ENCODE measurements at places on chromosomes 7 and 10.

DNA sequence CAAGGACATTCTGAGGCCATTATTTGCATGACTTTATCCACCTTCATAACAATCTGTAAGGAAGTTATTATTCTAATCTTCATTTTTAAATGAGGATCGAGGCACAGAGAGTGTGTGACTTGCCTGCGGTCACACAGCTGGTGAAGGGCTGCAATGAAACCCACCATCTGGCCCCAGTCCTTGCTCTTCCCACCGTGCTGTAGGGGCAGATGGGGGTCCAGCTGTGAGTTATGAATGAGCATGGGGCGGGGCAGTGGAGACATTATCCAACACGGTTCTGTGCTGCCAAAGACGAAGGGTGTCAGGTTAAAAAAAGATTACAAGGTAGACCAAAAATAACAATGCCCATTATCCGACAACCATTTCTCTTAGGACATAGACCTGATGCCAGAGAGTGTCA is 417.5 kb upstream of the MGMT start:
- no peak for DNase-seq

GRCh38 chr7:28026237-28026636 is 154.4 kb downstream of the JAZF1 start:
- no peak for DNase-seq

GRCh38 chr10:117429643-117430265 is 54.5 kb upstream of the PDZD8 start:
- DNase-seq: no peak

DNA sequence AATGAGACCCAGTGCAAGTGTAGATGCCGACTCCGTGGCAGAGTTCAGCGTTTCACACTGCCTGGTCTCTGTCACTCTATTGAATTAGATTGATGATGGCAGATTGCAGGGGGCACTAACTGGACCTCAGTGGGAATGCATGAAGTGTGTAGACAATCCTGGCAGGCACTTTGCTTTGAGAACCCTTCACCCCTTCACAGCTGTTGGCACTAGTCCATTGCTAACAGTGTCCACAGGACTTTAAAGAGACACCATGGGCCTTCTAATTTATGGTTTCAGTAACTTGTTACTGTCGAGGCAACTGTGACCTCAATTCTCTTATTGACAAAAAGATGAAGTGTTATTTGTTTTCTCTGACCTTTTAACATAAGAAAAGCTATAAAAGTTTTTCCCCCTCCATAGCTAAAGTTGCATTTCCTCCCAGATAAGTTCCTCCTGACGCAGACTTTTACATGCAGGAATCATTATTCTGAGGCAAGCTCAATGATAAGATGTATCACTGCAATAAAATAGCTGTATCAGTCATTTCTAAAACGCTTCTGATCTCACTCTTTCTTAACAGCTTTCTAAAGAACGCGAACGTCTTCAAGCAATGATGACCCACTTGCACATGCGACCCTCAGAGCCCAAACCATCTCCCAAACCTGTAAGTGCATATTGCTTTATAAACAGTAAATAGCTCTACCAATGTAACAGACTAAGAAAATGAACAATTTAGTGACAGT is 238.9 kb downstream of the FOXP2 start:
- DNase-seq: peak; percentile 34

DNA sequence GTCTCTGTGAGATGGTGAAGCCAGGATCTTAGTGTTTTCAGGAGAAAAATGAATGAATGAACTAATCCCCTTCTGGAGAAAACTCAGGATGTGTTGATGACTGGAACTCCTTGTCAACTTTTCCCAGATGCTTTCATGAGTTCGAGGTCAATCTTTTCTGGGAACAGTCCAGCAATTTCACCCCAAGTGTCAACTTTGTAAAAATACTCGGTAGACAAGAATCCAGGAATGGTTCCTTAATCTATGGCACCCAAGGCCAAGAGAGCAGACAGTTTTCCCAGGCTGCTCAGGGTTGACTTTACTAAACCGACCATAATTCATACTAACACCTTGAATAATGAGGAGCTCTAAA is 31.1 kb upstream of the LYZL1 start:
- no peak for DNase-seq

DNA sequence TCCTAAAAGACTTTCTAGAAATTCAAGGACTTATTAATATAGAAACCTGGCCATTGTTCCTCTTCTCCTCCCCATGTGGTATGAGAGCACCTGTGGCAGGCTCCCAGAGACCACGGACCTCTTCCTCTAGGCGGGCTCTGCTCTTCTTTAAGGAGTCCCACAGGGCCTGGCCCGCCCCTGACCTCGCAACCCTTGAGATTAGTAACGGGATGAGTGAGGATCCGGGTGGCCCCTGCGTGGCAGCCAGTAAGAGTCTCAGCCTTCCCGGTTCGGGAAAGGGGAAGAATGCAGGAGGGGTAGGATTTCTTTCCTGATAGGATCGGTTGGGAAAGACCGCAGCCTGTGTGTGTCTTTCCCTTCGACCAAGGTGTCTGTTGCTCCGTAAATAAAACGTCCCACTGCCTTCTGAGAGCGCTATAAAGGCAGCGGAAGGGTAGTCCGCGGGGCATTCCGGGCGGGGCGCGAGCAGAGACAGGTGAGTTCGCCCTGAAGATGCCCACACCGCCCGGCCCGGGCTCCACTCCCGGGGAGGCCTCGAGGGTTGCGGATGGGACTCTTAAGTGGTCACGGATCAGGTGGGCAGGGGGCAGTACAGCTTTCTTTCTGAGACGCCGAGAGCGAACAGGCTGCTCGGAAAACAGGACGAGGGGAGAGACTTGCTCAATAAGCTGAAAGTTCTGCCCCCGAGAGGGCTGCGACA is at the start of gene SLC26A4:
Gene SLC26A4 (plus strand): TSS at position 448 of the 700 bp plus-strand sequence. CDS start 814 bp downstream, outside the sequence.
- no peak for DNase-seq

GRCh38 chr7:79506481-79506880 is 53.0 kb upstream of the MAGI2 start:
- no peak for DNase-seq

DNA sequence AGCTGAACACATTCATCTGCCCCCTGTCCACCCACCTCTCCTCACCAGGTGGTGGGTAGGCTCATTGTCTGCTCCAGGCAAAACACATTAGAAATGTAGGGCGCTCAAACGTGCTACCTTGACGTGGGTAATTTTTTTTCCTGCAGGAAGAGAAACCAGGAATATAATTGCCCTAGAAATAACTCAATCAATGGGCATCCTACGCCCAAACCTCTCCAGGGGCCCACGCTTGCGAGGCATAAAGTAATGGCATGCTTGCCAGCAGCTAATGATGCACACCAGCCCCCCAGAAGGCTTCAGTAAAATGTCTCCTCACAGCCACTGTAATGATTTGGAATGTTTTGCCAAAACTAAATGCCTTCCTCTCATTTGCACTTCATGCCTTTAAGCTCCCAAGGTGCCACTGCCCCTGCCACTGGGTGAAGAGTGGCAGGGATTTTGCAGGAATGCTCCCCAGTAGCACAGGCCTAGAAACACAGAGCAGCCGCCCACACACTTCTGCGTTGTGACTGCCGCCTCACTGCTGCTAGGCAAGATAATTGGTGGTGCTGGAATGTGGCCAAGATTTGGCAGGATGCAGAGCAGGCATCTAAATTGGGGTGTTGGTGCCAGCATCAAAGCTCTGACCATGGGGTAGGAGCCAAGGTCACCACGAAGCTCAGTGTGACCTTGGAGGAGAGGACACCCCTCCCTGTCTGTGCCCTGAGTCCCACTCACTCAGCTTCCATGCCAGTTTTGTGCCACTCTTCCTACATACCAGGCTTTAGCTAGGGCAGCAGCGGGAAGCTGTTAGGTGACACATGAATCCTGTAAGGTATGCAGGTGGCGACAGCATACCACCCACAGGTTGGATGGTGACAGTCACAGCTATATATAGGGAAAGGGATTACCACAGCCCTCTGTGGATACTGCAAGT is 48.7 kb upstream of the PPP1R3C start:
- no peak for DNase-seq

GRCh38 chr7:100673942-100674410 is 436 bp downstream of the GNB2 start:
- no peak for DNase-seq

GRCh38 chr10:129426606-129427005 is 40.4 kb upstream of the MGMT start:
- DNase-seq: no peak

DNA sequence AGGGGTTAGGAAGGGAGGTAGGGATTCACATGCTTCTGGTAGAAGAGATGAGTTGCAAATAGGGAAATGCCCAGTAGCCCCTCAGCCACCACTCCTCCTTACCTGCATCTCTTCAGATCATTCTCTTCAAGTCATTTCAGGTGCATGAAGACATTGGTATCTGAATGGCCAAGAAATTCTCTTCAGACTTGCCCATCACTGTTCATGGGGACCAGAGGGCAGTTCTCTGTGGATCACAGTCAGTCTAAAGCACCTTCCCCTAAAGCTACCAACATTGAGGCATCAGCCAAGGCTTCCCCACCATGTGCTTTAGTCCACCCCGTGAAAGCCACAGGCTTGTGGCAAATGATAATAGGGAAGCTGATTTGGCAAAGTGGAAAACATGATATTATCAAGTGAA is 319.4 kb upstream of the ZNF32 start:
- no peak for DNase-seq

DNA sequence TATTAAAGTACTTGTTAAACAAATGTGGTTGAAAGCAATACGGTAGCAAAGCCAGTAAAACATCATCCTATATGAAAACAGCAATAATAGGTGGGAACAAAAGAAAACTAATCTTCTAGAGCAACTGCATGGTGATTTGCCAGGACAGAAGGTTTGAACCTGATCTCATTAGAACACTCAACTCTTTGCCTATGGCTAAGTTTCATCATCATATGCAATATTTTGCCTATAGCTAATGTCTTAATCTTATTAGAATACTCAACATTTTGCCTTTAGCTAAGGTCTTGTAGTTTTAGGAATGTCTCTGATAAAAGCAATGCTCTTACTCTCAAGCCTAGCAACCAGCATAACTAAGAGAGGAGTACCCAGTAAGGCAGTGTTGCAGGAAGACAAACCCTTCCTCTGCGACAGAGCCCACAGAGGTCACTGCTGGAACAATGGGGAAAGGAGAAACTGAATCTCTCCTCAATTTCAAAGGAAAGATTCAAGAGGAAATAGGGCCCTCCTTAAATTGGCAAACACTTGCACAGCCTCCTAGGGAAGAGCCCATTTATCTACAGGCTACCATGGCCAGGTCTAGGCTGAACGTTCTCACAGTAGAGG is 38.3 kb downstream of the CADPS2 start:
- no peak for DNase-seq

DNA sequence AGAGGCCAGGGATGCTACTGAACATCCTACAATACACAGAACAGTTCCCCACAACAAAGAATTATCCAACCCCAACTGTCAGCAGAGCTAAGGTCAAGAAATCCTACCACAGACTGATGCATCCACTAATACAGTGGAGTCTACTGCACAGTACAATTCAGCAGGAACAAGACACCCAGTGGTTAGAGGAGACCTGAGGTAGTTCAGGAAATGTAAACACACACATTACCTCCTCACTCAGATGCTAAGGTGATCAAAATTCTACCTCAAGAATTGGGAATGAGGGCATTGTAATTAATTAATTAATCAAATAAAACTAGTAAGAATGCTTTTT is 91.4 kb downstream of the ZFAND4 start:
- DNase-seq: no peak

DNA sequence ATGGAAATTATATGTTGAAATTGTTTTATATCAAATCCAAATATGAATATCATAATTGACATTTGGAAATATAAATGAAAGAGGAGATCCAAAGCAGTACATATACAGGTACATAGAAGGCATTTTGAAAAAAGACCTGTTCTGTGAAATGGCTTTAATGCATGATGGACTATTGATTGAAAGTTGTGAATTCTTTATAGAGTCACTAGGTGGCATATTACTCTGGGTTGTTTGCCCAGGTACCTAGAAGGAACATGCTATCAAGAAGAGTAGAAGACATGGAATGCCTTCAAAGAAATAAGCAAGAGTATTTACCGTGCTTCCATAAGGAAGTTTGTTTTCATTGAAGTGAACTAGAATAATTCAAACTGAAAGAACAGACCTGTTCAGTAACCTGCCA is 160.0 kb upstream of the ANK3 start:
- no peak for DNase-seq

- no peak for DNase-seq
Measured at GRCh38 chr7:156223935-156224832, 411.9 kb upstream of the SHH start.

GRCh38 chr7:91050677-91051076 is 213.6 kb upstream of the FZD1 start:
- no peak for DNase-seq

GRCh38 chr7:149783386-149784250 is 10.2 kb upstream of the ZNF467 start:
- no peak for DNase-seq

DNA sequence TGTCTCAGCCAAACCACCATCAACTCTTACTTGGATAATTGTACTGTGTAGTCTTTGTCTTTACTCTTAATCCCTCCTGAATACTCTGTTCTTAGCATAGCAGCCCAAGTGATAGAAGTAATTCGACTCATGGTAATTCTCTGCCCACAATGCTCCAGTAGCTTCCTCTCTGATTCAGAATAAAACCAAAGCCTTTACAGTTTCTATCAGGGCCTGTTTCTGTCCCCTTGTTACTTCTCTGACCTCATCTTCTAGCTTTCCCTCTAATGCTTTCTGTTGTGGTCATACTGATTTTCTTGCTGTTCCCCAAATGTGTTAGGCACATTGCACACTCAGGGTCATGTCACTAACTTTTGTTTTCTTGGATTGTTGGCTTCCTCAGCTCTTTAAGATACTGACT is 8.0 kb downstream of the ZNF518A start:
- no peak for DNase-seq

DNA sequence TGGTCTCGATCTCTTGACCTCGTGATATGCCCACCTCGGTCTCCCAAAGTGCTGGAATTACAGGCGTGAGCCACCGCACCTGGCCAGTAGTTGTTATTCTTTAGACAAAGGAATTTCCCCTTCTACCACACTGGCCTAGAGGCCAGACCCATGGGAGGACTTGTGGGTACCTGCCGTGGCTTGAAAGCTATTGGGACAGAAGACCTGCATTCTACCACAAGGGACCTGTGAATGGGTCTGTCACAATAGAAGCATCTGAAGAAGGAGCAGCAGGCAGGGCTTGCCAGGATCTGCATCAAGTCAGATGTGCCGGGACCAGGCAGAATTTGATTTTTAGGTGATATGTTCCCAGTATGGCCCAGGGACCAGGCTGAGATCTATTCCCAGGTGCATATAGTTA is 356.9 kb downstream of the FGFR2 start:
- no peak for DNase-seq

- no peak for DNase-seq
Measured at GRCh38 chr10:114845978-114846693, 24.6 kb downstream of the FHIP2A start.

All from brain pericyte (primary cell).